ENCODE measurements at places on chromosomes 1 and 21.
A peak's percentile ranks its signal among the peaks of the same experiment; 100 is the strongest.

DNA sequence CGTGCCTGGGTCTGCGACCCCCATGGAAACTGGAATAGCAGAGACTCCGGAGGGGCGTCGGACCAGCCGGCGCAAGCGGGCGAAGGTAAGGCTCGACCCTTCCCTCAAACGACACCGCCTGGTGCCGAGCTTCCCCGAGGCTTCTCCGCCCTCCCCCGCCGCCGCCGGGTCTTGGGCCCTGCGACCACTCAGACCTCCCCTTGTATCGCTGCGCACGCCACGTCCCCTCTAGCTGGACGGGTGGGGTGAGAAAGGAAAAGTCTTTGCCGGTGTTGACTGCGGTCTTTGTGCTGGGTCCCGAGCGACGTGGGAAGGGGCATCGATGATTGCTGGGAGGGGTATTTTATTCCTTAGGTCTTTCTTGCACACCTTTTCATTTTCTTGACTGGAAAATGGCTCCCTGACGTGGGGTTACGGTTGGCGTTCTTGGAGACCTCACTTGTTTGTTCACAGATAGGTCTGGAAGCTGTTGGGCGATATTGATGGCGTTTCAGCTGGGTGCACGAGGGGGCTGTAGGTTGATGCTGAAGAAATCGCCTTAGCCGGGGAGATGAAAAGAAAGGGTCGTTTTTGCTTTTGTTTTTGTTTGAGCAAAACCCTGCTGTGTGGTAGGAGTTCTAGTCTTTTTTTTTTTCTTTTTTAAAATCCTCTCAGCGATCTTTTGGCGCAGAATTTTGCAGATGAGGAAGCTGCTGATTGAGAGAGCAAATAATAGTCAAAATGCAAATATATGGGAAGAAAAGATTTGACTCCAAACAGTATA lies 776 bp downstream of the KDM1A start:
- DNase-seq = peak; percentile 64

DNA sequence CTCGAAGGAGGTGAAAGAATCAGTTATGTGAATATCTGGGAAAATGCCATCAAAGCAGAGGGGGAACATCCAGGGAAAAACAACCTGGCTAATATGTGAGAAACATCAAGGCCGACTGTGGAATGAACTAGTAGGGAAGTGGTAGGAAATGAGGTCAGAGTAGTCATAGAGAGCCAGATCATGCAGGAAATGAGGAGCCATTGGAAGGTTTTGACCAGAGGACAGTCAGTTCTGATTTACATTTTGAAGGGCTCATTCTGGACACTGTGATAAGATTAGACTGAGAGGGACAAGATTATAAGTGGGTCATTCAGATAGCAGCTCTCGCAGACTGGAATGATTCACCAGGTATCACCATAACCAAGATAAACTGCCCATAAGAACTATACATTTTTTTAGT lies 63.7 kb downstream of the SYT14 start:
- DNase-seq = no peak

DNA sequence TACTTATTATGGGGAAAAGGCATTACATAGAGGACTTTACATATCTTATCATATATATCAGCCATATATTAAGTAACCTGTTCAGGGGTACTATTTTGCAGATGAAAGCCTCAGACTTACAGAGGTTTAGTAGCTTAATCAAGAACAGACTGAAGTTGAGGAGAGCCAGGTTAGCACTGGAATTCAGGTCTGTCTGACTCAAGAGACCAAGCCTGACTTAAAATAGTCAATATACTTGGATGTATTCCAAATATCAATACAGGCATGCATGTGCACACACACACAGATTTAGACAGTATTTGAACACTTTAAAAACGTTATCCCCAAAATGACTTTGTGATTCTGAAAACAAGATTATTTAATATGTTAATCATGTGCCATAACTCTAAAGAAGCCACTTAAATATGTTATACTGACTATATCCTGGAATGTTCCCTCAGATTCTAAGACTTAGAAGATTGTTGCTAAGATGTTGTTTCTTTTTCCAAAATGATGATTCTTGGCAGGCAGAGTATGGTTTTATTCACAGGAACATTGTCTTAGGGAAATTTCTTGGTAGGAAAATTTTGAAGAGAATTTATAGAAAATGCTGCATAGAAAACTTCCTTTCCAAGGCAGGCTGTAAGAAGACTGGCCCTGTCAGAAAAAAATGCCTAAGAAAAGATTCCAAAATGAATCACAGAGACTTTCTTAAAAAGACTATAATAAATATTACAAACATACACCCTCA lies 61.6 kb downstream of the ADAMTS1 start:
- no peak for DNase-seq

DNA sequence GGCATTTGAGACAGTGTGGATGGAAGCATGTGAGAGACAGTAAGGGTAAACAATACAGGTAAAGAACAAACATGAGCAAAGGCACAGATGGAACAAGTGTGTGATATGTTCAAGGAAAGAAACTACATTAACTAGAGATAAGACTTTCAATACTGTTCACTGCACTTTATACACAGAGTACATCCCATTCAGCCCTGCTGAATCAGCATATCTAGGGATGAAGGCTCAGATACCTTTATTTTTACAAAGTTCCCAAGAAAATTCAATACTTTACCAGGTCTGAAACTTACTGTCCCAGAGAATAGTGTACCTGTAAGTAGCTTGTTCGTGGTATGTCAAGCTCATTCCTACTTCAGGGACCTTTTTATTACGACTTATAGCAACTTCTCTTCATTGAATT lies 122.5 kb downstream of the LHX4 start:
- DNase-seq = no peak

DNA sequence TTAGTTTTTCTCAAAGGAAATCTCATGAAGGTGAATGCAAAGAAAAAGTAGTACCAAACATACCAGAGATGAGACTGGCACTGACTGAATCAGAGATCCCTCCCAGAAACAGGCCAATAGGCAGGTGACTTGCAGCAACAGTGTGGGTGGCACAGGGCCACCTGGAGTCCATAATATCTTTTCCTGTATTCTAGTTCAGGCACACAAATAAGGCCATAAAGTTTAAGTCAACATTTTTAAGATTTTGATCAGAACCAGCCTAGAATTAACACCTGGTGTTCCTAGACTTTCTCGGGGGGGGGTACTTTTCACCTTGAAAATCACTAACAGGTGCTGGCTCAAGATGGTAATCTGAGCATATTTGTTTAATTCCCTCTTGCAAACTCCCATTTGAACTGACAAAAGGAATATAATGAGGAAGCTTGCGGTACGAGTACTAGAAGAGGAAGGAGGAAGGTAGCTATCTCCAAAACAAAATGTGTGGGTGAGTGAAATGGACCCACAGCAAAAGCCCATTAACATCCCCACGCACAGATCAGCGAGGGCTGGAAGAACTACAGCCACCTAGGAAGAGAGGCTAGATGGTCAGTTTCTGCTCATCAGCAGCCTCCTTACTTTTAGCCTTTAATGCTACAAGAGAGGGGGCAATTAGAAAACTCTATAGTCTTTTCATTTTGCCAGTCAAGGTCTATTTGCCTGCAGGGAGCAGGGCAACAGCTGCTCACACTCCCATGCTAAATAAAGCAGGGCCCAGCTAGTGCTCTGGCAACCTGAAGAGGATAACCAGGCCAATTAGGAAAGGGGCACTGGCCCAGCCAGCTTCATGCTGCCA lies 18.9 kb downstream of the SDE2 start:
- DNase-seq = no peak

DNA sequence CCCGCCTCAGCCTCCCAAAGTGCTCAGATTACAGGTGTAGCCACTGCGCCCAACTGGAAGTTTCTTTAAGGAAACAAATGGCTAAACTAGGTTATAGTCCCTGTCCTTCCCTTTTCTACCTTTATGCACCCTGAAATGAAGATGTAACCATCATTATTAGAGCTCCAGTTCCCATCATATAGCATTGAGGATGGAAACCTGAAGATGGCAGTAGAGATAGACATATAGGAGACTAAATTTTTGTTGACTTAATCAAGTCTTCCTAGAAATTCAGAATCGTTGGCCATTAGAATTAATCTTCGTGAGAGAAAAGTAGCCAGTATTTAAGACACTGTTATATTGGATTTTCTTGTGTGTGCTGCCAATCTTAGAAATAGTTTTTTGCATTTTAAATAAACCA lies 1016.3 kb upstream of the NCAM2 start:
- DNase-seq = no peak

- DNase-seq = no peak
Observed at GRCh38 chr1:56287721-56288120, 291.6 kb downstream of the PLPP3 start.

DNA sequence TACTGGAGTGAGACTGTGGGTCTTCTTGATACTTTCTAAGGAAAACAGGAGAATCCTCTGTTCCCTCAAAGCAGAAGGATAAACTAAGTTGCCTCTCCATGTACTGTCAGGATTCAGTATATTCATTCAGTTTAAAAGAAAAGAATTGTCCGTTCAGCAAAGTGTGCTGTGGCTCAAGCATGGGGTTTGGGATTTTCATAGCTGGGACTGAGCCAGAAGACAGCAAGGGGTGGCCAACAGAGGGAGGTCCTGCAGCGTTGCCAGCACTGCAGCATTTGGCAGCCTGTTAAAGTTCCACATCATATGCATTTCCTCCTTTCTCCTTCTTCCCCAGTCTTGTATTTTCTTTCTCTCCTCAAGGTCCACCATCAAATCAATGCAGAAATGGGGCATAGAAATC lies 75.1 kb downstream of the DTL start:
- DNase-seq = peak; percentile 80

- DNase-seq = peak; percentile 90
Observed at GRCh38 chr1:70486676-70487458, 75.8 kb downstream of the CTH start.

DNA sequence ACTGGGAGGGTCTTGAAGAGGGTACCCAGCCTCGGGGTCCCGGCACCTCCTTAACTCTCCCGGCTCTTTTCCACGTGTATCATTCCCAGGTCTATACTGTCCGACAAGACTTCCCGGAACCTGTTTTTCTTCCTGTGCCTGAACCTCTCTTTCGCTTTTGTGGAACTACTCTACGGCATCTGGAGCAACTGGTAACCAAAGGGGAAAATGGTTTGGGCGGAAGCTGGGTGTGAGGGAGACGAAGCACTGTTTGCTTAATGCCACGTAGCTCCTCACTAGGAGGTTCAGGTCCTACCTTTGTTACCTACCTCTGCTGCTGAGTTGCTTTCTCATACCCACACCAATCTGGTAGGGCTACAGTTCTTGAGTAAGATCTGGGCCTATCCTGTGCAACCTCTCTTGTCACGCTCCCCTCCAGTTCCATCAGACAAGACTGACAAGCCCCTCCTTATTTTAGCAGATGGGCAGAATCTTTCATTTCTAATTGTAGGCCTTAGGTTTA lies 642 bp downstream of the SLC30A7 start:
- DNase-seq = peak; percentile 65

- peak; percentile 65 for DNase-seq
Observed at GRCh38 chr1:237677979-237678378, 212.7 kb downstream of the ZP4 start.

- DNase-seq = no peak
Observed at GRCh38 chr1:110481968-110482623, 31.1 kb downstream of the PROK1 start.

GRCh38 chr1:205128050-205128449 lies 6.3 kb upstream of the RBBP5 start:
- DNase-seq = no peak

DNA sequence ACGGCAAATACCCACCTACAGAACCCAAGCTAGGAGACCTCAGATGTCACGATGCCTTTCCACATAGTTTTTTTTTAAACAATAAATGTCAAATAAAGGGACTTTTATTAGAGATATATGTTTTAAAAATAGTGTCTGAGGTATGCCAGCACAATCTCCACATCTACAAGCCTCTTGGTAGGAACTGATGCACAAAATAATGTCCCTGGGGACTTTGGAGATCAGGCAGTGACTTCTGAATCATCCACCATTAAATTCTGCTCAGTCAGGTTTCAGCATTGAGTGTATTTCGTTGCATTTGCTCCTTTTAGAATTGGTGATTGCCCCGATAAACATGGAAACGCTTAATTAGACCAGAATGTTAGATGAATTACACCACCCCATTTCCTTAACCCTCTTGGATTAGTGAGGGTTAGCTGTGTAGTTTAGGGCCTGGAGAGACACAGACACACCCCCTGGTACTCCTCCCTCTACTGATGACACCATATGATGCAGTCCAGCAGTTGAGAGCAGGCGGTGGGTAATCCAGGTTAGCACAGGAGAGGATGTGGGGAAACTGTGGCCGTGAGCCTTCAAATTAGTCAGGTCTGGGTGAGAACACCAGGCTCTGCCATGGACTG lies 33.6 kb downstream of the LGR6 start:
- DNase-seq = no peak

DNA sequence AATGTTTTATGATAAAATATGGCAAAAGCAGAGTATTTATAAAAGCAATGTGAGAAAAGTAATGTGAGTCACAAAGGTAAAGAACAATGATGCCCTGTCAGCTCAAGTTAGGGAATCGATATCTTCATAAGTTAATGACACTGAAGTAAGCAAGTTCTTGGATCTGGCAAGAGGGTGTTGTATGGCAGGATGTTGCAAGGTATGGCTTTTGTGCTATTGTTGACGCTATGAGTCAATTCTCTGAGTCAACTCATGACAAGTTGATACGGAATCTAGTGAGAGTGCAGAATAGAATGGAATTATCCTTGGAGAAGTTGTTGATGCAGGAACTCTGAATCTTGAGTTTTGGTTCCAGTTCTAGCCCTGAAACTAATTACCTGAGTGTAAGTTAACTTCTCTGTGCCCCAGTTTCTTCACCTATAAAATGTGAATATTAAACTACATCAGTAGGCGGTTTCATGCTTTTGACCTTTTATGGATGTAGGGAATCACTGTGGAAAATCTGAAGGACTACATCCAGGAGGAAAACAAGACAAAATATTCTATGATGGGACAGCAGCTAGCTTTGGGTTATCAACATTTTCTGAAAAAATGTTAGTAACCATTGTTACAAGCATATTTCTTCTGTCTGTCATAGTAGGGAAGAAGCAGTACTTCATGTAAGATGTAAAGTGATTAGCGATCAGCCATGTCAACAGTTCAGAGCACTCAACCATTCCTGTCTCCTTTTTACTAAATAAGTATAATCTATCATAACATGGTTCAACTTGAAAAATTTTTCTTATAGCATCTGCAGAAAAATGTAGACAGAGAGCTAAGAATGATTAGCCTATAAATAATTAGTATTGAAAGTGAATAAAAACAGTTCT lies 96.9 kb downstream of the ATP6V1G3 start:
- peak; percentile 87 for DNase-seq

- no peak for DNase-seq
Observed at GRCh38 chr1:241762713-241763339, 85.2 kb upstream of the EXO1 start.

GRCh38 chr1:83796409-83796808 lies 202.5 kb downstream of the TTLL7 start:
- DNase-seq = no peak

- no peak for DNase-seq
Observed at GRCh38 chr1:41532206-41532975, 47.9 kb upstream of the EDN2 start.

DNA sequence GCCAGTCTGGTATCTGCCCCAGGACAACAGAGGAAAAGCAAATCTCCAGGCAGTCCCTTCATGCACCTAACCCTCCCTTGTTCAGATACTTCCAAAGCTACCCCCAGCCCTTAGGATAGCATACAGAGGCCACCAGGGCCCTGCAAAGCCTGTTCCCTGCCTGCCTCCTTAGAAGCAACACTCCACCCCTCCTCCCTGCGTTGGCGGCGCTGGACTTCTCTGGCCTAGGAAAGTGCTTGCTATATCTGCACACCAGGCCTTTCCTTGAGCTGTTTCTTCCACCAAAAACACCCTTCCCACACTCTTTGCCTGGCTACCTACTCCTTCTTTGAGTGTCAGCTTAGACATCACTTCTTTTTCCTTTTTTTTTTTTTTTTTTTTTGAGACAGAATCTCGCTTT lies 61.3 kb downstream of the GRIK3 start:
- DNase-seq = no peak

- DNase-seq = peak; percentile 54
Observed at GRCh38 chr1:229209816-229210215, 61.1 kb upstream of the RAB4A start.
